HFFc6 (cell line): ENCODE measurements at places on chromosomes 6 and 20. TPM values are rescaled to one million over a fixed set of nuclear protein-coding genes. Genes with fewer than 3 reads are reported as not detected.

- no peak for DNase-seq
Measured at GRCh38 chr20:37279820-37280219, 9.6 kb upstream of the MANBAL start.

GRCh38 chr6:139883776-139884175 lies 509.3 kb upstream of the CITED2 start:
- no peak for DNase-seq

GRCh38 chr6:92723390-92723931 lies 695.9 kb downstream of the EPHA7 start:
- no peak for DNase-seq

DNA sequence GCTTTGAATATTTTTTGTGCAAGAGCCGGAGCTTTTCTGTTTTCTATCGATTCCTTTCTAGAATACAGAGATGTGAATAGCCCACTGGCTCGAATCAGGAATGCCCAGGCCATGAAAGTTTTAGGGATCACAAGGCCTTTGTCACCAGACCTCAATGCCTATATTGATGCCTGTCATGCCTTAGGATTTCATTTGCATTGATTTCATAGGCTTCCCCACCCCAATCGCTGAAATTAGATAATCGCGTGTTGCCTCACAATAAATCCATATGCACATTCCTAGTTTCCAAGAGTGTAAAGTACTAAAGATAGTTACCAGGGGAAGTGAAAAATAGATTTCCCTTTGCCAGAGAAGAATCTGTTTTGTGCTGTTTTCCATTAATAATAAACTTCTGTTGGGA lies 150.8 kb downstream of the SASH1 start:
- no peak for DNase-seq

GRCh38 chr6:33248643-33248931 lies 23.1 kb downstream of the VPS52 start:
- peak; percentile 46 for DNase-seq

GRCh38 chr6:168968228-168968627 lies 285.4 kb downstream of the THBS2 start:
- DNase-seq: peak; percentile 99

DNA sequence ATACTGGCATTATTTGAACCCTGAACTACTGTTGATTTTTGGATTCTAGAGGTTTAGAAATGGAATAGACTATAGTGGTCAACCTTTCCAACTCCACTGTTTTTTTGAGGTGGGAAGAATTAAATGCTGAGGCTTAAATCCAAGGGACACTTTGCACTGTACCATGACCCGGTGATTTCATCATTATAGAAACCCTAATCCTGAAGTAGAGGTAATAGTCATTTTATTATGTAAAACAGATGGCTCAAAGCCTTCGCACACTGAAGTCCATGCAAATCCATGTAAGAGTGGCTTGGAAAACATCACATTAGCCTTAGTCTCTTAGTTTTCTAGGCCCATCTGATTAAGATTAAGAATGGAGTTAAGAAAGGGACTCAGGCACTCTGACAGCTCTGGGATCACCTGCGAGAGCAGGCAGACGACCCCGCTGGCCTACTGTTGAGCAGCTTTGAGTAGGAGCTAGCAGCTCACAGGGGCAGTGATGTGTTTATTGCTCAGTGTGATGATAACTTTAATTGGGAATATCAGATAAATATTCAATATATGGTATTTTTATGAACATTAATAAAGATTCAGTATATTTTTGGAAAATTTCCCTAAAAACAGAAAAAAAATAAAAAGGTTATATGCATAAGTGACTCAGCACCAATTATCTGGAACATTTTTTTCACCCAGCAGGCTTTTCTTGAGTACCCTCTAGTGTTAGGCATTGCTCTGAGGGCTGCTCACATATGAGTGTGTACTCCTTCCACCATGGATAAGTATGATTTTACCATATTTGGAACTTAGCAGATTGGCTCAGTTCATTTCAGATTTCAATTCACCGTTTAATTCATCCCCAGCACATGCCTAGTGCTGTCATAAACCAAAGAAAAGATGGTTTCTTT lies 13.4 kb downstream of the SLX4IP start:
- DNase-seq: peak; percentile 19

DNA sequence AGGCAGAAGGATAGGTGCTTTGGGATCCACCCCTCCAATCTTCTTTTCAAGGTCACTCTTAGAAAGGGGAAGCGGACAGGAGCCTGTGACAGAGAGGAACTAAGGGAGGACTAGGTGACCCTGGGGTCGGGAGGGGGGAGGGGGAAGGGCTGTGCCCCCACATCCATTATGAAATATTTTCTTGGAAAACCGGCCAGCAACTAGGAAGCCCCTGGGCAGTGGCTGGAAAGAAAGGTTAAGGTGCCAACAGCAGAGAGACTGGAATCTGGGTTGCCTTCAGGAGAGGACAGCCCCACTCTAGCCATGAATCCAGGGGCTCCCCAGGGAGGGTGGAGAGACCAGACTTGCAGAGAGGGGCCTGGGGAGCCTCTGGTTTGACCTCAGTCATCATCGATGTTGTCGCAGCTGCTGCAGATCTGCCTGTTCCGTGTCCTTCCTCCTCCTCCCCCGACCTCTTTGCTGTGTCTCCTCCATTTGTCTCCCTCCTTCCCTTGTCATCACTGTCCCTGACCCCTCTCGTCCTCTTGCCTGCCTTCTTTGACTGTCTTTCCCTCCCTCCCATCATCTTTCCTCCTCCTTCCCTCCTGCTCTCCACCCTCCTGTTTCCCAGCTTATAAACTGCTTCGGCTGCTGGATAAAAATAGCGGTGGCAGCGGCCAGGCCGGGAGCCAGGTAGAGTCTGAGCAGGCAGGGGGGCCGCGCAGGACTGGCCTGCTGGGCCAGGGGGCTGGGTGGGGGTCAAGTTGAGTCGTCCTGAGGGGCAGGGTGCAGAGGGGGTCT lies 3.2 kb downstream of the SLC29A1 start:
- DNase-seq: no peak

- DNase-seq: no peak
Measured at GRCh38 chr6:37222992-37223391, 34.6 kb upstream of the TBC1D22B start.

- DNase-seq: no peak
Measured at GRCh38 chr20:51339721-51340450, 202.6 kb downstream of the NFATC2 start.

GRCh38 chr6:166712286-166713228 lies 85.5 kb upstream of the RPS6KA2 start:
- no peak for DNase-seq

DNA sequence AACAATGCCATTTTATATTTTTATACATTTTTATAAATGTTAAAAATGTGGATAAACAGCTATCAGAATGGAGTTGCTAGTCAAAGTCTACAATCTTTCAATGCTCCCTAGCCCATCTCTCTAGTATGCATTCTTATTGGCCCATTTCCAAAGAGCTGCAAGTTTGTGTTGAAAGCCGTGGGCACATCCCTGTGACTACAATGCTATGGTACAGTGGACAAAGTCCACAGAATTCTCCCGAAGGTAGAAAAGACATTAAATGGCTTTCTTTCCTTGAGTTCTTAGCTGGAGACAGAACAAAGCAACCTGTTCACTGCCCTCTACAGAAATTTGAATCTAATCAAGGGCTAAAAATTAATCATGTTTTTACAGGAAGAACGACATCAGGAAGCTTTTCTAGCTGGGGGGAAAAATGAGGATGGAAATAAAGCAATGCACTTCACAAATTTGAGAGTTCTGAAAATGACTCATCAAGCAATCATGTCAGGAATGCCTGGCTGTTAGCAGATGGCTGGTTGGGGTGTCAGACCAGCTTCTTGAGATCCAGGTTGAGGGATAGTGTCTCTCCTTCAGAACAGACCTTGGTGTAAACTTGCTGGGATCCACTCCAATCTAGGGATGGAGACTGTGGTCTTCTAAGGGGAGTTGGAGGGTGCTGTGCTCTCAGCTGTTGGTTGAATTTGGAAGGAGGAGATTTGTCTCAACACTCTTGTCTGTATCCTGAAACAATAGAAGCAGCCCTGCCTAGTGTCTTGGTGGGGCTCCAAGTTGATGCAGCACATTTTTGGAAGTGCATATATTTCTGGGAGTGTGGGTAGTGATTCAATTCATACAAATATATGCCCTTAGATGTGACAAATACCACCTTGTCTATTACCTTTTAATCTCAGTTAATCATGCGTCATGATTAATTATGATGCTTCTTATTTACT lies 143.4 kb upstream of the PHACTR1 start:
- peak; percentile 73 for DNase-seq

Gene CDH4
- total RNA-seq: 5.0 to 11.3 TPM (median 5.7 TPM) in 3 replicates

Gene PAK5
- not detected in 3 replicates for total RNA-seq

Gene BTNL2
- not detected in 3 replicates for total RNA-seq

Gene UNC5CL
- not detected in 3 replicates for total RNA-seq

Gene SAMD3
- 0.63 to 2.3 TPM (median 0.97 TPM) in 3 replicates for total RNA-seq

Gene GMPR
- 5.0 to 8.3 TPM (median 6.5 TPM) in 3 replicates for total RNA-seq

Gene ELOVL2
- total RNA-seq: 0.05 TPM in 1 of 3 replicates, not detected in the others

Gene CNKSR3
- 17.5 to 20.2 TPM (median 18.8 TPM) in 3 replicates for total RNA-seq
